Right renal pelvis (tissue), 4 donors: ENCODE measurements at places on chromosomes 6 and 20. TPM values are rescaled to one million over a fixed set of nuclear protein-coding genes. Genes with fewer than 3 reads are reported as not detected.

DNA sequence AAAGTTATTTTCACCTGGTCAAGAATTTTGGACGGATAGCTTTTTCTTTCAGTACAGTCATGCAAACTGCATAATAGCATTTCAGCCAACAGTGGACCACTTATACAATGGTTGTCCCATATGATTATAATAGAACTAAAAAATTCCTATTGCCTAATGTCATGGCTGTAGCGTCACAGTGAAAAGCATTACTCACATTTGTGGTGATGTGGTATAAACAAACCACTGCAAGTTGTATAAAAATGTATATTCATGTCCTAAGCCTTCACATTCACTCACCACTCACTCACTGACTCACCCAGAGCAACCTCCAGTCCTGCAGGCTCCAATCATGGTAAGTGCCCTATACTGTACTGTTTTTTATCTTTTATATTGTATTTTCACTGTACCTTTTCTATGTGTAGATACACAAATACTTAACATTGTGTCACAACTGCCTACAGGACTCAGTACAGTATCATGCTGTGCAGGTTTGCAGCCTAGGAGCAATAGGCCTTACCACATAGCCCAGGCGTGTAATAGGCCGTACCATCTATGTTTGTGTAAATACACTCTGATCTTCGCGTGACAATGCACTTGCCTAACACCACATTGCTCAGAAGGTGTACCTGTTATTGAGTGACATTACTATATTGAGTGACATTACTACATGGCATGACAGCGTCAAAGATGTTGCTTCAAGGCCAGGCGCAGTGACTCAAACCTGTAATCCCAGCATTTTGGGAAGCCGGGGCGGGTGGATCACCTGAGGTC is 17.9 kb downstream of the ABHD12 start:
- no peak for DNase-seq

Gene CBLN4
- 2.7 TPM for polyA plus RNA-seq

Gene RAB32
- 29.0 TPM for polyA plus RNA-seq

DNA sequence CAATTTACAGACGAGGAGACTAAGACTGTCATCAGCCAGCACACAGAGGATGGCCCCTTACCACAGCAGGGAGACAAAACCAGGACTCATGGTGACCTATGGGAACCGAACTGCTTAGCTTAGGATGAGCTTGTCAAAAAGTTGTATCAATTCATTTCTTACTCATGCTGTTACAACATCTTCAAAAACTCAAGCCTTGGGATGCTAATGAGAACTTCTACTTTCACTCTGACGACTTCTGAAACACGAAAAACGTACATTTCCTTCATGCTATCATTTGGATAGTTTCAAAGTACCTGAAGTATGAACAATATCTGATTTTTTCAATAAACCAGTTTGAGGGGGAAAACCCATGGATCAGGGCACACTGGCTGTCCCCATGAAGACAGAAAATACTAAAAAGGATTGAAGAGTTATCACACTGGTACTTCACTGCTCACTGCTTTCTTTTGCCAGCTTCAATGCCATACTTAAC is 31.9 kb downstream of the HIVEP2 start:
- DNase-seq: no peak

Gene TBPL1
- 55.6 TPM for polyA plus RNA-seq

Gene COX4I2
- polyA plus RNA-seq: 3.2 TPM

GRCh38 chr20:43985121-43985520 is 70.5 kb downstream of the TOX2 start:
- DNase-seq: no peak

- DNase-seq: no peak
Measured at GRCh38 chr20:62067547-62068260, 2.0 kb upstream of the TAF4 start.

DNA sequence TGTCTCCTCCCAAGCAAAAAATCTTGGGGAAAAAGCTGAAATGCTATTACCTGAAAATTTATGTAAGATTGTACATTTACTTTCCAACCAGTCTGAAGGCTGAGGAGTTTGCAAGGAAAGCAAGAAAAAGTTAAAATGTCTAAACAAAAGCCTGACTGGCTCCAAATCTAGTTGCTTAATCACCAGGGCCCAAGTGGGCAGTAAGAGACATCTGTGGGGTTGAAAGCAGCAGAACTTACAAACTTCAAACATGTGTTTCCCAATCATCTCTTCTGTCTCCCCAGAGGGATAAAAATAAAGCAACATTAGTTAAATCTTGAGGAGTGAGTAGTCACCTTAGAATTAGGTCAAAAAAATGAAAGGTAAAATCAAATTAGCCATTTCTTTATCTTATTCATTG is 98.6 kb downstream of the OGFRL1 start:
- no peak for DNase-seq

Gene SLC35F1
- 3.6 TPM for polyA plus RNA-seq

DNA sequence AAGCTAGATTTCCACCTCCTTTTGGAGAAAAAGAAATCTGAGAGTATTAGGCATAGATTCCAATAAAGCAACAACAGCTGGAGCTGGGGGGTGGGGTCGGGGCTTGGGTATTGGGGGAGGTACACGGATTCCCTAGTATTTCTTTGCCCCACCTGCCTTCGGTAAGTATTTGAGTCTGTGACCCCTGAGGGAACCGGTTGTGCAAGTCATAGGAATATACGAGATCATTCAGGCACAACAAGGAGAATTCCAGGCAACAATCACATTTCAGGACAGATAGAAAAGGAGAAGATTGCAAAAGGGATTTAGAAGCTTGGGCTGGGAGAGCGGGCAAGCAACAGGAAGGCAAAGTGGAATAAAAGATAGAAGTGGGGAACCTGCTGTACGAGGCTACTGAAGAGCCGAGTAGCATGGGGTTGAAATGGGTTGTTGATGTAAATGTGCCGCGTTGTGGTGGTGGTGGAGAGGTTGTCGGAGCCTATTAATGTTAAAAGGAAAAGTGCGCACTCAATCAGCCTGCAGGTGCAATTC is 148.9 kb downstream of the BCAS1 start:
- no peak for DNase-seq

Gene UNC5CL
- 6.5 TPM for polyA plus RNA-seq

Gene TBXT
- polyA plus RNA-seq: not detected

DNA sequence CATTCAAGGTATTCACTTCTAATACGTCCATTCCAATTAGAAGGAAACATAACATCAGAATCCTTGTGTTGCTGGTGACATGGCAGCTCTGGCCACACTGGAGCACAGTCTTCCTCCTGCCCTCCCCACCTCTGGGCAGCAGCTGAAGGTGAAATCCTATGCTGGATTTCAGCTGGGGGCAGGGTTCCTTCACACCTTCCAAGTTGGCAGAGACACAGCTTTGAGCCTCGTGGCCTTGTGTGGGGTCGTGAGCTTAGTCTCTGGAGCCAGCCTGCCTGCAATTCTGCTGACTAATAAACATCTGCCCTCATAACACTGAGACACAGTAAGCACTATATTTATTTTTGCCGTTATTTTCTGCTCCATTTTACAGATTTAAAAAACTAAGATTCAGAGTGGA is 218.9 kb upstream of the RIN2 start:
- no peak for DNase-seq

- DNase-seq: no peak
Measured at GRCh38 chr6:133016631-133017030, 202.3 kb downstream of the RPS12 start.

Gene SLC35D3
- polyA plus RNA-seq: 0.20 TPM

GRCh38 chr6:121858986-121859385 is 423.5 kb downstream of the GJA1 start:
- DNase-seq: no peak

DNA sequence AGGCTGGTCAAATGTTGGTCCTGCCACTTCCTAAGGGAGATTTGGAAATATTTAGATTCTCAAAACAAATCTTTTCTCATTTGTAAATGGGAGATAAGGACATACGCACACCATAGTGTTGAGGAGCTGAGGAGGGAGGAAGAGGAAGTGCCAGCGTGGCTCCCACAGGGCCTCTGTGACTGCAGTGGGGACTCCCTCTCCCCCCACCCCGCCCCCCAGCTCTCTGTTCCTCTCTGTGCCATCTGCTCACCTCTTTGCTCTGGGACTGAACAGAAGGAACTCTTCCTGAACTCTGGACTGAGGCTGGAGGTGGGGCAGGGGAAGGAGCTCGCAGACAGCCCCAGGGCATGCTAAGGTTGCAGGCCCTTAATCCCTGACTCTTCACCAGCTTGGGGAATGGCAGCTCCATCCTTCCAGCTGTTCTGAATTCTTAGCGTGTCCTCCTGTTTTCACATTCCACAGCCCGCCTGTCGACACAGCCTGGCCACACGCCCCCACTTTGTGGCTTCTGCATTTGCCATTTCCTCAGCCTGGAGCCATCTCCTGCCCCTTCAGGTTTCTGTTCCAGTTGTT is 11.4 kb downstream of the DDX27 start:
- DNase-seq: no peak

Gene DDO
- polyA plus RNA-seq: 0.59 TPM

GRCh38 chr20:44396369-44397130 is 41.1 kb downstream of the HNF4A start:
- DNase-seq: no peak

GRCh38 chr6:77403424-77403823 is 59.9 kb downstream of the HTR1B start:
- no peak for DNase-seq

- DNase-seq: no peak
Measured at GRCh38 chr6:157644043-157644810, 178.8 kb upstream of the SNX9 start.

DNA sequence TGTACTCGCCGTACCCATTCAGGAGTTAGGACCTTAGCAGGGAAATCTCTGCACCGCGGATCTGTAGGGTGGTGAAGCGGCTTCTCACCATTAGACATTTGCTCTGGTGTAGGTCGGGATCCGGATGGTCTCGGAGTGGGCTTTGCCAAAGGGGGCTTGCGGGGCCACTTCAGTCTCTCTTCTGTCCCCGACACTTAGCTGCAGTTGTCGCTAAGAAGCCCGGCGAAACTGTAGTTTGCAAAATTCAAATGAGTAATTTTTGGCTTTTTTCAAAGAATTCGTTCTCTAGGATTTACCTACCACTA is 433 bp downstream of the QRSL1 start:
- DNase-seq: no peak

Gene ITPR3
- 9.2 TPM for polyA plus RNA-seq

DNA sequence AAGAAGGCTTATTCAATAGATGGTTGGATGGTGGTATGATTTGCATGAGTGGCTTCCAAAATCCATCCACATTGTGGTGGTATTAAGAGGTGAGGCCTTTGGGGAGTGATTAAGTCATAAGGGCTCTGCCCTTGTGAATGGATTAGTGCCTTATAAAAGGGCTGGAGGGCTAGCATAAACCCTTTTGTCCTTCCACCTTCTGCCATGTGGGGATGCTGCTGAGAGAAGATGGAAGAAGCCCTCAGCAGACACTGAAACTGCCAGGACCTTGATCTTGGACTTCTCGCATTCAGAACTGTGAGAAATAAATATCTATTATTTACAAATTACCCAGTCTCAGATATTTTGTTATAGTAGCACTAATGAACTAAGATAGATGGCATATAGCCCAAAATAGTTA is 27.8 kb upstream of the SRPK1 start:
- DNase-seq: no peak

GRCh38 chr20:49395183-49395582 is 87.3 kb downstream of the KCNB1 start:
- no peak for DNase-seq

Gene SLPI
- 0.26 TPM for polyA plus RNA-seq

Gene CD40
- 5.7 TPM for polyA plus RNA-seq

DNA sequence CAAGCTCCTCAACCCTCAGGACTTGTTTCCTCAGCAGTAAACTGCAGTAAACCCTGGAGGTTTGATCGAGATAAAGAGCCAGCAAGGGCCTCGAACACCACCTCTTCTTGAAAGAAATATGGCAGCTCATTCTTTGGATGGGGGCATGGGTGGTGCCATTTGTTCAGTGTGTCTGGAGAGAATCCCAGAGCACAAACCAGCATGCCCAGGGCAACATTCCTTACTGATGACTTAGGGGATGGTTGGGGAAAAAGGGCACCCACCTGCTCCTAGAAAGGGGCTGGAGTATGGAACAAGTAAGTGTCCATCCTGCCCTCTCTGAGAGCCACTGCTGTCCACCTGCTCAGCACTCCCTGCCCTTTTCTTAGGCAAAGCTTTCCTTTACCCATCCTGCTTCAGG is 31.3 kb upstream of the ZFAND3 start:
- no peak for DNase-seq
